ENCODE measurements at places on chromosomes 4 and X.

- DNase-seq, result peak; percentile 8
Measured at GRCh38 chr4:4247696-4248028, 361 bp downstream of the TMEM128 start.

DNA sequence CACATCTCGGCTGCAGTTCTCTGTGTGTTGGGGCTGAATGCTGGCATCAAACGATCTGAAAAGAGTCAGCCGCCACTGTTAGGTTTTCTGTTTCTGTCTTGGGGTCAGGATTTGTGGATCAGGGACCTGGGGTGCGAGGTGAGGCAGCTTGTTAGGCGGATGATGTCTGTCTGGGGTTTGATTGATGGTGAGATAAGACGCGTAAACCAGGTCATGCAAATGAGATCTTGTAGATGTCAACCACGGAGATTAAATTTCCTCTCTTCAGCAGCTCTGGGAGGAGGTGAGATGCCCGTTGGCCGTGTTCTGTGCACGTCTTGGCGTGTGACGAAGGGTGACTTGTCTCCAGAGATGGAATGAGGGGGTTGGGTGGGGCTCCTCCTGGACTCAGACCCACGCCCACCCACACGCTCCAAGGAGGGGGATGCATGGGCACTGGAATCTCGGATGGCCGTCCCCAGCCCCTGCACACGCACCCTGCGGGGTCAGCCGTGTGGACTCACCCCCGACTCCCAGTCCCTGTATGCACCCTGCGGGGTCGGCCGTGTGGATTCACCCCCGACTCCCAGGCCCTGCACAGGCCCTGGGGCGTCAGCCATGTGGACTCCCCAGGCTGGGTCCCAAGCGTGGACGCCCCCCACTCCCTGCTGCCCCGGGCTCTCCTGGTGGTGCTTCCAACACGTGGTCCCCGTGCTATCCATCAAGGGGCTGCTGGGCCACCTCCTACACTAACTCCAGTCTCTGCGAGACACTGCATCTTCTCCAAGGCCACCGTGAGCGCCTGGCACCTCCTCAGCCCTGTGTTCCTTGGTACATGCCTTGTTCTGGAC, 16.0 kb upstream of the UVSSA start:
- DNase-seq, result no peak

GRCh38 chrX:10158279-10159144, 1.7 kb downstream of the CLCN4 start:
- no peak for DNase-seq

GRCh38 chr4:75289914-75290582, 224.2 kb downstream of the RCHY1 start:
- no peak for DNase-seq

DNA sequence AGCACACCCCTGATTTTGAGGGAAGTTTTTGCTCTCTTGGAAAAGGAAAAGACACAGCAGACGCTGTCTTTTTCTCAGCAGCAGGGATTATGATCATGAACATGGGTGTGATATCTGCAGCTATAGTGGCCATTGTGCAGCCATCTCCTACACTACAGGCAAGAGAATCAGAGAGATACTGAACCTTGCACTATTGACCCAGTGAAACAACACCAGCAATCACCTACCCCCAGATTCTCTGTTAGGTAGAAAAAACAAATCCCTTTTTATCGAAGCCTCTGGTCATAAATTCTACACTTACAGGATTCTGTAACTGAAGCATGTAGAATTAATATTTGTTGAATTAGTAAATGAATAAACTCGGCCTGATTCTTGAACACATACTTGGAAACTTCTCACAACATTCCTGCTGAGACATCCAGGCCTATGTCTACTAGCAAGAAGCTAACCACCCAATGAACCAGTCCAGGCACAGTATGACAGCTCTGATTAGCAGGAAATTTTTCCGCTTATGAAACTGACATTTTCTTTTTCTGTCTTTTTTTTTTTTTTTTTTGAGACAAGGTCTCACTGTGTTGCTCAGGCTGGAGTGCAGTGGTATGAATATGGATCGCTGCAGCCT, 5.0 kb upstream of the AFAP1 start:
- no peak for DNase-seq

GRCh38 chr4:42150653-42151567, 1.5 kb downstream of the BEND4 start:
- peak; percentile 11 for DNase-seq

- no peak for DNase-seq
Measured at GRCh38 chr4:108110450-108110849, 58.3 kb downstream of the LEF1 start.

- no peak for DNase-seq
Measured at GRCh38 chr4:28600958-28601357, 1740.3 kb downstream of the STIM2 start.

- no peak for DNase-seq
Measured at GRCh38 chr4:4848540-4848939, 10.9 kb upstream of the MSX1 start.

- DNase-seq, result no peak
Measured at GRCh38 chr4:6877067-6877466, 32.6 kb upstream of the TBC1D14 start.

DNA sequence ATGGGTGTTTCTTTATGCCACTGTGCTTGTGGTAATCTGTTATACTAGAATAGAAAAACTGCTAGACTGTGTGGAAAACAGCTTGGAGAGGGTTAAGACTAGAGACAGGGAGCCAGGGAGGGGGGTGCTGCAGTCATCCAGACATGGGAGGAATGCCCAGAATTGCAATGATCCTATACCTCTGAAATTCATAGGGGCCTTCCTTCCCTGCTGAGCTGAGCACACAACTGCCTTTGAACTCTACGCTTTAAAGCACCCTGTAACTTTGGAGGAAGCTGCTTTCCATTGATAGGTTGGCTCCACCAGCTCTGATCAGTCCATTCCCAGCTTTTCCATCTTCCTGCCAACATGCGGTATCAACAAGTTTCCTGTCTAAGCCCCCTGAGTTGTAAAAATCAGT, 155.9 kb upstream of the RASGEF1B start:
- no peak for DNase-seq

DNA sequence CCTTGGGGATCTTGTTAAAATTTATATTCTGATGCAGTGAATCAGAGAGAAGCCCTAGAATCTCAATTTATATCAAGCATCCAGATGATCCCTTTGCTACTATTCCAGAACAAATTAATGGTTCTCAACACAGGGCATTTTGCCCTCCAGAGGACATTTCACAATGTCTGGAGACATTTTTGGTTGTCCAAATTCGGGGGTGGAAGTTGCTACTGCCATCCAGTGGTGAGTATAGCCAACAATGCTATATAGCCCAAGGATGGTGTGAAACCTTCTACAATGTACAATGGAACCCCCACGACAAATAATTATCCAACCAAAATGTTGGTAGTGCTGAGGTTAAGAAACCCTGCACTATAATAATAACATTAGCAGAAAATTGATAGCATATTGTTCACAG, 2440.0 kb downstream of the PCDH7 start:
- DNase-seq, result no peak

GRCh38 chr4:15914736-15915135, 23.8 kb downstream of the FGFBP1 start:
- no peak for DNase-seq

GRCh38 chr4:98166025-98166730, 22.9 kb upstream of the STPG2 start:
- no peak for DNase-seq

DNA sequence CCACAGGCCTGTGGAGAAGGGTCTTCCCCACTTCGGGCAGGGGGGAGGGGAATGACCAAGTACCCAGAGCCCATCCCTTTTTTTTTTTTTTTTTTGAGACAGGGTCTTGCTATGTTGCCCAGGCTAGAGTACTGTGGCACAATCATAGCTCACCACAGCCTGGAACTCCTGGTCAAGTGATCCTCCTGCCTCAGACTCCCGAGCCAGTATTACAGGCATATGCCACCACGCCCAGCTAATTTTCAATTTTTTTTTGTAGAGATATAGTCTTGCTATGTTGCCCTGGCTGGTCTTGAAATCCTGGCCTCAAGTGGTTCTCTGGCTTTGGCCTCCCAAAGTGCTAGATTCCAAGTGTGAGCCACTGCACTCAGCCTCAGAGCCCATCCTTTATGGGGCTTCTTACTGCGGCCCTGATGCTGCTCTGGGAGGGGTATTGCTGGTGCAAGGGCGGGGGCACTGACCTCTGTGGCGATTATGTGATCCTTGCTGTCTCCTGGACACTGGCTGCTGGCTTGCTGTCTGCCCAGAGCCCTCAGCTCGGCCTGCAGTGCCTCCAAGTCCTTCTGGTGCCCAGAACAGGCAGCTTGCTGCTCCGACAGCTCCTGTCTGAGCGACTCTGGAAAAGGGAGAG, 32.9 kb downstream of the MED28 start:
- no peak for DNase-seq

- peak; percentile 90 for DNase-seq
Measured at GRCh38 chr4:138190452-138190858, 51.7 kb downstream of the SLC7A11 start.

- no peak for DNase-seq
Measured at GRCh38 chr4:7581477-7581876, 146.7 kb upstream of the PSAPL1 start.

GRCh38 chrX:67563469-67564448, 19.9 kb downstream of the AR start:
- DNase-seq, result no peak

DNA sequence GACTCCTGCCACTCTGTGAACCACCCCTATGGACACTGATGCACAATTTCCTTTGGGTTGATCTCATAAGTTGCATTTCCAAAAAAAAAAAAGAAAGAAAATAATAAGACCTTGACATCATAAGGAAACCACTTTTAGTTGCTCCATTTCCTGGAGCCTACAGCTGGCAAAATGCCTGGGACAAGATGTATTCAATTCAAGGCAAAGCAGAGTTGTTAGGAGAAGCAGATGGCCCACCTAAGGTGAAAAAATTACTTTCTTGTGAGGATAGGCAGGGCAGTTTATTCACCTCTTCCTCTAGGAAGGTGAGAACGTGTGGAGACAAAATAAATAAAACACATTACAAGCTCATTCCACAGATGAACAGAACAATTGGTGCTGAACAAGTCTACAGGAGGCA, 14.1 kb upstream of the SCRG1 start:
- peak; percentile 58 for DNase-seq

GRCh38 chr4:56757821-56758411, 63.6 kb downstream of the SPINK2 start:
- DNase-seq, result peak; percentile 64

DNA sequence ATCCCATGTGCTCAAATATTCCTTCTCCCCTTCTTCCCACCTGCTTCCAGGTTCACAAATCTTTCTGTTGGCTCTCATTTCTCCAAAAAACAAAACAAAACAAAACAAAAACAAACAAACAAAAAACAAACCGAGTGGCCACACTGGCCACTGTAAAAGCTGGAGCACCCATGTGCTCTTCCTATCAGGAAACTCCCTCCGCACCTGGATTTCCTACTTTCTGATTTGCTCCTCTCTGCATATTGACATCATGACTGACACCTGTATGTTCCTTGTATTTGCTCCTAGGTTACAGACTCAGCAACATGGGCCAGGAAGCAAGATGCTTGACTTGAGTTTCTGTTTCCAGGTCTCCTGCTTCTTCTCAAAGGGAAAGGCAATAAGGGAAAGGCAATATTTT, 258.8 kb downstream of the GPC3 start:
- DNase-seq, result no peak

GRCh38 chrX:56733459-56734046, 4.5 kb downstream of the NBDY start:
- peak; percentile 56 for DNase-seq

DNA sequence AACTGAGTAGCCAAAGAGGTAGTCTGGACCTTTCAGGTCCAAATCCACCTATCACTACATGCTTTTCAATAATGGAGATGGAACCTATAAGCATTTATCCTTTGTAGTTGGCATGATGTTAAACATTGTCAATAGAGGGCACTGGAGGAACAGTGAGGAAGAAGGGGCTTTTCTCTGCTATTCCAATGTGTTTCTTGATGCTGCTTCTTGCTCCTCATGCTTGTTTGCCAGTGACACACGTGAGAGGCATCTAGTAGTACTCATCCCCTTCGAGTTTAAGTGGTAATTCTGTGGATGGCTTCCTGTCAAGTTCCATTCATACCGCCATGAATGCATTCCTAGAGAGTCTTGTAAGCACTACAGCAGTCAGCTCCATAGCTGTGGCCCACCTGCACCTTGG, 84.0 kb downstream of the NAA11 start:
- no peak for DNase-seq

GRCh38 chrX:153507484-153508178, 9.8 kb upstream of the ATP2B3 start:
- DNase-seq, result peak; percentile 53

DNA sequence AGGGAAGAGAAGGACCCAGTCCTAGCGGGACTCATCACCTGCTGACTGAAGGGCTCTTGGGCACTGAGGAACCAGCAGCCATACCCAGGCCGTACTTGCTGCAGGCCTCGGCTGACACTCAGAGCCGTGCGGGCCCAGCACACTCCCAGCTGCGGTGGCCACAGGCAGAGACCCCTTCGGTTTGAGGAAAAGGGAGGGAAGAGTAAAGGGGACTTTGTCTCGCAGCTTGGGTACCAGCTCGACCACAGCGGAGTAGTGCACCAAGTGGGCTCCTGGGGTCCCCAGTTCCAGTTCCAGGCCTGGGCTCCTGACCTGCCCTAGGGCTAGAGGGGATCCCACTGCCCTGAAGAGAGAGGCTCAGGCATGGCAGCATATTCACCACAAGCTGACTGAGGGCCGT, 17.9 kb upstream of the OPN1LW start:
- no peak for DNase-seq

- no peak for DNase-seq
Measured at GRCh38 chrX:16333453-16333852, 166.2 kb downstream of the MAGEB17 start.

- DNase-seq, result peak; percentile 75
Measured at GRCh38 chr4:127604949-127605709, 27.6 kb upstream of the INTU start.

DNA sequence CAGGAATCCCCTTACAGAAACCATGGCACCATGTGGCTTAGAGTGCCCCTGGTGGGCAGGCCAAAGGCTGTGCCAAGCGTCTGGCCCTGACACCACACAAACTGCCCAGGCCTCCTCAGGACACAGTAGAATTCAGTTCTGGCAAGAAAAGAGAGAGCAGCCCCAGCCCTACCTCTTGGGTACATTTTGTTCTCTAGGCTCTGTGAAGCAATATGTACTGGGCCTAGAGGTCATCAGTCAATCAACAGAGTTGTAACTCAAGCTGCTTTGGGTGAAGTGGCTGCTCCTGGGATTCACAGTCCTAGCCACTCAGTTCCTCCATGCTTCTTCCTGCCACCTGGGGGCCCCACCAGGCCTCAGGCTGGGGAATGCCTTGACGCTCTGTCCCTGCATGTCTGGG, 158.1 kb upstream of the MAMLD1 start:
- no peak for DNase-seq

Data from inflammatory macrophage treated with lipopolysaccharide for 4 hours (primary cell).